ENCODE measurements at places on chromosomes 16 and 17.

DNA sequence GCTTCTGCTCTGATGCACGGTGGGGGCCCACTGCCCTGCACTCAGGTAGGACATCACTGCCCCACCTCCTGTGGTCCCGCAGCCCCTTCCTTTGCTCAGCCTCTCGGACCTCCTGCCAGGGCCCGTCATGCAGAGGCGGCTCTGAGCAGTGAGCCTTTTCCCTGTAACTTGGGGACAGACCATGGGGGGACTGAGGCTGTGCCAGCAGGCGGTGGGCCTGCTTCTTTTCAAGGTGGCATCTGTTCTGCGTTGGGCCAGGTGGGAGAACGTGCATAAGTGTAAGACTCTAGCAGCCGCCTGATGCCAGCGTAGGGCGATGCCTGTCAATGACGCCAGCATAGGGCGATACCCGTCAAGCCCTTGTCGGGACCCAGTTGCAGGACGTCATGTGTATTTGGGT, 40.3 kb upstream of the ZNF469 start:
- DNase-seq = no peak

DNA sequence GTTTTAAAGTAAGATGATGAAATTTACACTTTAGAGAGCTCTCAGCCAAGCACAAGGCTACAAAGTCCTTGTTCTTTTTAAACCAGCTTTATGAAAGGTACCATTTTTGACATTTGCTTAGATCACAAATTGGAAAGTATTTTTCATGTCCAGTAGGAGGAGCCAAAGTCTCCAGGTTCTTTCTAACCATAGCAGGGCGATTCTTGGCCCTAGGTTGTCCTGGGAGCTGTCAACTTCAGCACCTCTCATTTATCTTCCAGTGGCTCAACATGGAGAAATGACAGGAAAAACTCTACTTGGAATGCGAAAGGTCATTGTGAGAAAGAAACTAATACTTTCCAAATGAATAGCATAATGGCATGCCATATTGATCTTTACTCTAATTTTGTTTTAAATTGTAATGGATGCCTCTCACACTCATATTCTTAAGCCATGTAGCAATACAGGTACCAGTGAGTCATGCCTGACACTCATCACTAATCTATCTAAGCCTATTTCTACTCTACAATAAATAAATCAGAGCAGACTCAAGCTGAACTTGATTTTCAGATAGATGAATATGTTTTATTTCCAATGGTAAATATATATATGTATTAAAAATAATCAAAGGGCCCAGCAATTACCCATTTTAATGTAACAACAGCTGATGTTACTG, 919.1 kb upstream of the EEF2KMT start:
- DNase-seq = peak; percentile 14

DNA sequence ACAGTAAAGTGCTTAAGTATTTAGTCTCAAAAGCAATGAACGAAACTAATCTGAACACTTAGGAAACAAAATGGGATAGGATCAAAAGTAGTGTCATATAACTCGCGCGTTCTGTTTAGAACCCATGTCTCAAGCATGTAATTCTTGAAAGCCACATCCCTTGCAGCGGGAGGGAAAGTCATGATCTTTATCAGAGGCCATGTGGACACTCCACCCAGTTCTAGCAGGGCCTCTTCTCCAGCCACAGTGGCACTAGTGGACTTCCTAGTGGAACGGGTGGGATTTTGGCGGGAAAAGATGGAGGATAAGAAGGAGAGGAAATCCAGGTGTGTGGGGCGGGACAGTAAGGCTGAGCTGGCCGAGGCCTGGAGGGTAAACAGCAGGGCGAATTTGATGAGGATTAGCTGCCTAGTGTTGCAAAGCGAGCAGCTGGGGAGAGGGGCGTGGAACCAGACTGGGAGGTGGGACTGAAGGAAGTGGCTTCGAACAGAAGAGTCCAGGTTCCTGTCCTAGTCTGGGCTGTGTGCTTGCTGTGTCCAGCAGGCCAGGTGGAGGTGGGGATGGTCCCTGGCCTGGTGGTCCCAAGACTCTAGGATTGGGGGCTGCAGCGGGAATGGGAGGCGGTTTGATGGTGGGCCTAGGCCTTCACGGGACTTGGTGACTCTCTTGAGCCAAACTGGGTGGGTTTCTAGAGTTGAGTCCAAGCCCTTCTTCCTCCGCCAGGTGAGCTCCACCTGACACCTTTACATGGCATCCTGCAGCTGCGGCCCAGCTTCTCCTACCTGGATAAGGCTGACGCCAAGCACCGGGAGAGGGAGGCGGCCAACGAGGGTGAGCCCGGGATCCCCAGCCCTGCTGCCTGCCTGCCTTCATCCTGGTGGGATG, 15.9 kb downstream of the POLR3E start:
- DNase-seq = no peak

- DNase-seq = no peak
Observed at GRCh38 chr17:1231456-1231855, 38.8 kb upstream of the BHLHA9 start.

GRCh38 chr17:48037036-48037837, at the start of gene COPZ2:
Gene COPZ2, minus strand, starts transcription at chr17:48037797. Its CDS starts 20 bp downstream, at chr17:48037777.
- no peak for DNase-seq
